Spinal cord (tissue), 10 donors: ENCODE measurements at places on chromosomes 2 and 18. TPM values are rescaled to one million over a fixed set of nuclear protein-coding genes. Genes with fewer than 3 reads are reported as not detected.

Gene KIF5C
- total RNA-seq, result 222 TPM

Gene SERPINB5
- 0.20 TPM for total RNA-seq

Gene C1D
- total RNA-seq, result 36.2 TPM

Gene CPLX4
- total RNA-seq, result 0.20 TPM

Gene BMP10
- total RNA-seq, result not detected

Gene SP5
- 0.99 TPM for total RNA-seq

Gene TRIM43
- total RNA-seq, result not detected

Gene GRHL1
- 25.8 TPM for total RNA-seq

Gene PSMA8
- 0.20 TPM for total RNA-seq

Gene L3MBTL4
- 11.5 TPM for total RNA-seq

Gene CBLN2
- 73.7 TPM for total RNA-seq

Gene ZSWIM2
- total RNA-seq, result 0.20 TPM

Gene PLEK
- total RNA-seq, result 12.3 TPM

Gene DOK6
- total RNA-seq, result 26.5 TPM

Gene CHRND
- 0.10 TPM for total RNA-seq

Gene LYPD1
- total RNA-seq, result 54.2 TPM

Gene ATP5MC3
- 121 TPM for total RNA-seq

Gene DSC1
- total RNA-seq, result 0.10 TPM

Gene ALKAL2
- total RNA-seq, result 3.4 TPM

Gene FOXI3
- 0.10 TPM for total RNA-seq

Gene GCKR
- total RNA-seq, result 0.20 TPM

Gene MC2R
- total RNA-seq, result not detected

Gene CD207
- 0.06 TPM for total RNA-seq

Gene IL18R1
- 2.1 TPM for total RNA-seq

Gene SOX11
- 26.8 TPM for total RNA-seq

Gene EMILIN1
- 20.9 TPM for total RNA-seq

Gene CEBPZOS
- 32.6 TPM for total RNA-seq

Gene MFSD2B
- total RNA-seq, result 1.2 TPM

Gene TTC31
- total RNA-seq, result 5.6 TPM

Gene KCNJ13
- total RNA-seq, result 94.8 TPM

Gene MYO3B
- 0.50 TPM for total RNA-seq

Gene KCNIP3
- 11.2 TPM for total RNA-seq

Gene C2orf76
- 29.5 TPM for total RNA-seq

Gene CTDSP1
- 104 TPM for total RNA-seq

Gene RNF149
- 55.8 TPM for total RNA-seq

Gene PFN4
- total RNA-seq, result 1.5 TPM

Gene MALL
- 8.8 TPM for total RNA-seq

Gene RESP18
- 2.8 TPM for total RNA-seq

Gene LRATD1
- 15.8 TPM for total RNA-seq

Gene MRPS9
- 22.5 TPM for total RNA-seq

Gene CERKL
- 5.1 TPM for total RNA-seq
